Bronchial epithelial cell (primary cell): ENCODE measurements at places on chromosomes 5 and 9.
A peak's percentile ranks its signal among the peaks of the same experiment; 100 is the strongest.

DNA sequence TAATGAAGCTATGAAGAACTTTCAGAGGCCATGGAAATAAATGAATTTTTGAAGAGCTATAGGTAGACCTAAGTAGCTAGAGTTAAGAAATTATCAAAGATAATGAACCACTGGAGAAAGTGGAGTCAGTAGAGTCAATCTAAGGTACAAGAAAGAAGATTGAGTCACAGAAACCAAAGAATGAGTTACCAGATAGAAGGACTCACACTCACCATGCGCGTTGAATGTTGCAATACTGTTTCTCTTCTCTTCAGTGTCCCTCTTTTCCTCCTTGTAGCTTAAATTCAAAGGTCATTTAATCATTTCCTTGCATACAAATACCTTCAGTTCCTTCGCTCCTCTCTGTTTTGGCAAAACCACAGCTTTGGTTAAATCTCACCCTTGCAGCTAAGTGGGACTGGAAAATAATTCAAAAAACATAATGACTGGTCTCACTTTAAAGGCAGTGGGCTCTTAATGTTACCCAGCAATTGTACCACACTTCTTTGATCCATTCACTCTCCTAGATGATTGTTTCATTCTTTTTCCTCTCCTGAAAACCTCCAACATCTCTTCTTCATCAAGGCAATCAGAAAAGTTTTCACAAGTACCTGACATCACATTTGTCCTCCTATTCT, 58.3 kb downstream of the NIPBL start:
- peak; percentile 44 for DNase-seq

DNA sequence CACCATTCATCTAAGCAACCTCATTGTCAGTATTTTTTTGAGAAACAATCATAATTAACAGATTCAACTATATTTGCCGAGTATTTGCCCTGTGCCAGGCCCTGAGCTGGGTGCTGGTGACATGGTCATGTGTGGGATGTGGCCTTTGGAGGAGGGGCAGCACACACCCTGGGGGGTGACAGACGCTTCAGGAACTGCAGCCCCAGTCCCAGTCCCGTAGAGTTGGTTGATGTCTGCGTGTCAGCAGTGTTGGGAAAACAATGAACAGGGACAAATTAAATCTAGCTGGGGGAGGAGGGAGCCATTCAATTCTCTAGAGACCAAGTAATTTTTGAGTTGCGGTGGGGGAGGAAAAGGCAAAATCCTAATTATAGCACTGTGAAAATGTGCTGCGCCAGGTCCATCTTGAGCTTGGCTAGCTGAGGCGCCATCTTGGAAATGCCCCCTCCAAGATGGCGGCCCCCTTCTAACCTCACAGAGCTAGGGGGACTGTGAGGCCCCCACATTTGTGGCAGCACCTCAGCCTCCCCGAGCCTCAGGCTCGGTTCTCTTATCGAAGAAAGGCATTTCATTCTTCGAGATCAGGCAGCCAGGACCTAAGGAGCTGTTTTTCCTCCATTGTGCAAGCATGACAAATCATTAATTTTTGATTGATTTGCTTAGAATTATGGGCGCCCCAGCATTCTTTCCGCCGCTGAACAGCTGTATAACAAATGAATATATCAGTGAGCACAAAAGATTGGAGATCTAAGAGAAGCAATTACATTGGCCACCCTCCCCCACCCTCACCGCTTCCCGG, 87.8 kb downstream of the ZNF618 start:
- no peak for DNase-seq

- DNase-seq: peak; percentile 38
Measured at GRCh38 chr5:146440870-146441495, 6.2 kb upstream of the TCERG1 start.

- DNase-seq: no peak
Measured at GRCh38 chr5:155898284-155898683, 428.7 kb upstream of the SGCD start.

- no peak for DNase-seq
Measured at GRCh38 chr9:131965841-131966240, 113.8 kb downstream of the MED27 start.

GRCh38 chr5:112885001-112885400, 23.9 kb downstream of the SRP19 start:
- no peak for DNase-seq

DNA sequence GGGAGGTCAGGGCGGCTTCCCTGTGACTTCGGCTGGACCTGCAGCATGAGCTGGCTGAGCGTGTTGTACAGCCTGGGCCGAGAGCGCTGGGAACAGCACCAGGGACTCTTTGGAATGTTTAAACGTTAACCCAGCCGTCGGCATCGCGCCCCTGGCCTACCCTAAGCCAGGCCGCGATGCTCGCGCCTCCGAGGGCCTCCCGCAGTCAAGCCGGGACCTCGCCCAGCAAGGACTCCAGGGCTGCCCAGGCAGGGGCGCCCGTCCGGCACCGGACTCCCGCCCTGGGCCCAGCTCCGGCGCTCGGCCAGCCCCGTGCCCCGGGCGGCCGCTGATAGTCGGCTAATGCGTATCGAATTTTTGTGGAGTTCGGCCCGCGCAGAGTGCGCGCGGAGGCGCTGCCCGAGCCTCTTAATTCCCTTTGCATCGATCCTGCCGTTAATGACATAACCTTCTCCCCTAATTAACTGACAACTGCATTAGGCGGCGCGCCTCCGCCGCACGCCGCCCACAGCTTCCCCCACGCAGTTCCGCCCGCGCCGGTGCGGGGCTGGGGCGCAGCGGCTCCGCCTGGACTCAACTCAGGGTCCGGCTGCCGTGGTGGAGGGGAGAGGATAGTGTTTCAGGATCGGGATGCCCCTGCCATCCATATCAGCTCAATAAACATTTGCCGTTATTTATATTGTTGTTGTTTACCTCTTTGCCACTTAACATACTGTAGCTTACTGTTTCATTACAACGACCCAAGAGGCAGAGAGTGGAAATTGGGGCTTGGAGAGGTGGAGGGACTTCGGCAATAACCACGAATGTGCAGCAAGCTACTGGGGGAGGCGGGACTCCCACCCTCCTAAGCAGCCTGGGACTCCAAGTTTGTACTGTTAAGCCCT, 28.8 kb upstream of the CDC23 start:
- DNase-seq: no peak

GRCh38 chr5:142432961-142433360, 108.1 kb upstream of the SPRY4 start:
- DNase-seq: no peak

GRCh38 chr5:107806705-107807104, 136.0 kb upstream of the EFNA5 start:
- DNase-seq: peak; percentile 94

DNA sequence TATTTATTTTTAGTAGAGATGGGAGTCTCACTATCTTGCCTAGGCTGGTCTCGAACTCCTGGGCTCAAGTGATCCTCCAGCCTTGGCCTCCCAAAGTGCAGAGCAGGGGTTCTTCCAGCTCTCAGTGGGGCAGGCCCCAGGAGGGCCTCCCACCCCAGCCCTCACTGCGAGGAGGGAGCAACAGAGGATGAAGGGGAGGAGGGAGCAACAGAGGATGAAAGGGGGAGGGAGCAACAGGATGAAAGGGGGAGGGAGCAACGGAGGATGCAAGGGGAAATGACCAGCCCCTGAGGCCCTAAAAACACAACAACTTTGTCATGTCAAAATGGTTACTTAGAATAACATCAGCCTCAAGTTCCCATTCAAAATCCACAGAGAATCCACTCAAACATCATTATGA, 10.0 kb downstream of the TRIM14 start:
- DNase-seq: no peak

DNA sequence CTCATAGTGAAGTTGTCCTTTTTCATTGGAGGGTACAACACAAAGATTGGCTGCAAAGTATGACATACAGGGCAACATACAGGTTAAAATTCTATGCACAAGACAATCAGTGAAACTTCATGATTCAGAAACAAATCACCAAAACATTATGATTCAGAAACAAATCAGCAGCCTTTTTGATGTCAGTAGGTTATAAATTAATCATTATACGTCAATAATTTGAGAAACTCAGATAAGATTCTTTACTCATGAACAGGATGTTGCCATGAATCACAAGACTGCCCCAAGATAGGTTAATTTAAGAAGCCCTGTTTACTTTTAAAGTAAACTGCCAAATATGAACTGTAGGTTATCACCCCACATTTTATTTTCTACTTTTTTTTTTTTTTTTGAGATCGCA, 62.2 kb upstream of the IL33 start:
- peak; percentile 98 for DNase-seq

DNA sequence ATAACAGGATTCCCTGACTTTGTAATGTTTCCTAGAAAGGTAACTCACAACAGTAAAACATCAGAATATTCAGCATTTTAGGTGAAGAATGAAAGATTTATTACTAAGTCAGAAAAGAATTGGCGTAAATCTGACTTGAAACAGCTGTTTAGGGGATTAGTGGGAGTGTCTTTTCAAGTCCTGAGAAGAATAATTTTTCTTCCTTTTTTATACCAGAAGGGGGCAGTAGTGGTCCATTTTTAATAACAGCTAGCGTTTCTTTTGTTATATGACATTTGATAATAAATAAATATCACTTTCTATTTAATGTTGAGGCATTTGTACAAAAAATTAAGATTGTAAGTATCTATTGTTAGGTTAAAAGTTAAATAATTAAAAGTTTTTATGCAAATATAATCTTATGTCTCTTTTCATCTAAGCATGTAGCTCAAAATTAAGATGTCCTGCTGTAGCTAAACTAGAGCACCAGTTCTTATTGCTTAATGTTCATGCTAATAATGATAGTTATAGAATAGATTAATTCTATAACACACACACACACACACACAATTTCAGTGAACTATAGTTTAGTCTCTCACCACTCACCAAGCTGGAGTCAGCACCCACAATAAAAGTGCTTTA, 258.7 kb upstream of the ARRDC3 start:
- DNase-seq: peak; percentile 45

DNA sequence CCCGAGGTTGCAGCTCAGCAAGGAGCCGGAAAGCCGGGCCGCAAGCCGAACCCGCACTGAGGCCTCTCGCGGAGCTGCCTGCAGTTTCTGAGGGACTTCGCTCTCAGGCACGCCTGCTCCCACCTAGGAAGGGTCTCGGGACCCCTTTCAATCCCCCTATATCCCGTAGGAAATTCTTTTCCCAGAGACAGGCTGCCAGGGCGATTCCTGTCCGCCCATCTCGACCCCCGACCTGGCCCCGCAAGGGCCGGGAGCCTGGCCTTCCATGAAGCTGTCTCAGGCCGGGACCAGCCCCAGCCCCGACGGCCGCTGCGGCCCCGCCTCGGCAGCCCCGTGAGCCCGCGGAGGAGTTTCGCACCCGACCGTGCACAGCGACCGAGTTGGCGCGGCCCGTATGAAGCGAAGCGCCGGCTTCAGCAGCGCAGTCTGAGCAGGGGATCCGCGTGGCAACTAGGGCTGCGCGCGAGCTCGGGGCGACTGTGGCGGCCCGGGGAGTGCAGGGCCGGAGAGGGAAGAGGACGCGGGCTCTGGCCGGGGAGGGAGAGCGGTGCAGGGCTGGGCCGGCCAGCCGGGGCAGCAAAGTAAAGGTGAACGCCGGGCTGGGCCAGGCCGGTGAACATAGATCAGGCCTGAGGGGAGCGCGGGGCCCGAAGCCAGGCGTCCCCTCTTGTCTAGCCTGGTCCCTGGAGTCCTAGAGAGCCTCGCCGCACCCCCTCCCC, 977 bp upstream of the PRDM12 start:
- DNase-seq: no peak

GRCh38 chr5:80620211-80620610, 34.2 kb upstream of the MSH3 start:
- DNase-seq: no peak

DNA sequence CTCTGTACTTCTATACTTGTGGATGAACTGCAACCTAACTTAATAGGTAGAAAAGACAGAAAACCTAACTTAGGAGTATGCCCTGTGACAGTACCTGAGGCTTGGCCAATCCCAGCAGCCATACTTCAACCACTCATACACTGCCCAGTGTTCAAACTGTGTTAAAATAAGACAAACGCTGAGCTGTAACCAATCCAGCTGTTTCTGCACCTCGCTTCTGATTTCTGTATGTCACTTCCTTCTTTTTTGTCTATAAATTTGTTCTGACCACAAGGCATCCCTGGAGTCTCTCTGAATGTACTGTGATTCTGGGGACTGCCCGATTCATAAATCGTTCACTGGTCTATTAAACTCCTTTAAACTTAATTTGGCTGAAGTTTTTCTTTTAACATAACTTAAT, 41.4 kb downstream of the AUH start:
- DNase-seq: no peak

GRCh38 chr5:41817625-41818301, 52.5 kb downstream of the OXCT1 start:
- no peak for DNase-seq

DNA sequence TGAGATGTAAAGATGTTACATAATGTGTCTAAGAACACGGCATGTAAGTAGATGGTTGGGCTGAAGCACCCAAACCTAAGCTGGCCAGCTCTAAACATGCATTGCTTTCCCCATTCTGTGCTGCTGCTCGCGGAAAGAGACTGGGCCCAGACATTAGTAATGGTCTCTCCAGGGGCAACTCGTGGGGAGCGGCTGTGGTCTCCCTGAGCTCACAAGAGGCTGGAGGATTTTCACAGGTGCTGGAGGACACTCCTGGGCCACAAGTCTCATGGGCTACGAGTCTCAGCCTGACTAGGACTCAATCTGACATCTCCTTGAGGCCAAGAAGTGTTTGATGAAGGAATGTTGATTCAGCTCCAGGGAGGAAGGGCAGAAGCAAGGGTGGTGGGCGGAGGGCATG, 92.7 kb upstream of the PTCH1 start:
- peak; percentile 4 for DNase-seq

- peak; percentile 73 for DNase-seq
Measured at GRCh38 chr9:72140586-72140985, 8.7 kb upstream of the GDA start.

GRCh38 chr9:33329117-33329563, 38.8 kb downstream of the NFX1 start:
- DNase-seq: peak; percentile 100

DNA sequence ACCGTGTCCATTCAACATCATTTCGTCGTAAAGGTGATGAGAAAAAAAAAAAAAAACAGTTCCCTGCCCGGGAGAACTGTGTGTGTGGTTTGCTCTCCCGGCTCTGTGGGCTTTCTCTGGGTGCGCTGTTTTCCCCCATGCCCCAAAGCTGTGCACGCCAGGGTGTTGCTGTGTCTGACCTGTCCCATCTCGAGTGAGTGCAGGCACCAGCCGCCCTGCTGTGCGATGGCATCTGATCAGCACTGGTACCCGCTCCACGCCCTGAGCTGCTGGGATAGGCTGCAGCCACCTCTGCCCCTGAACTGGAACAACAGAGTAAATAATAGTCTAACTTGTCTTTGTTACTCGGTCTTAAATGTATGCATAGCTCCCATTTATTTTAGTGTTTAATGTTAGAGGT, 33.3 kb downstream of the CEP72 start:
- DNase-seq: no peak

DNA sequence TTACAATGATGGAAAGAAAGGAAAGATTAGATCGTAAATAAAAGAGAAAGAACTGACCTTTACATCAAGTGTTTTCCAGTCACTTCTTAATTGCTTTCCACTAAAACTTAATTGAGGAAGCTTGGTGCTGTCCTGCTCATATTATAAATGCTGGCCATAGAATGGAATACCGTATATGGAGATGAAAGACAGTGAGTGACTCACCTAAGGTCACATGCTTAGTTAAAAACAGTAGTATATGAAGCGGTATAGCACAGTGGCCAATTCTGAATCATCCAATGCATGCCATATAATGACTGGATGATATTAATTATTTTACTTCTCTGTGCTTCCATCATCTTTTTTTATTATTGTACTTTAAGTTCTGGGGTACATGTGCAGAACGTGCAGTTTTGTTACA, 482.4 kb upstream of the SGCD start:
- DNase-seq: no peak
